ENCODE measurements at places on chromosomes 7 and 10.

GRCh38 chr7:112205343-112206237, 609 bp downstream of the DOCK4 start:
- DNase-seq: peak; percentile 26

- no peak for DNase-seq
Measured at GRCh38 chr7:94803821-94804220, 103.6 kb upstream of the PPP1R9A start.

GRCh38 chr7:81744389-81744788, 25.5 kb downstream of the HGF start:
- DNase-seq: no peak

DNA sequence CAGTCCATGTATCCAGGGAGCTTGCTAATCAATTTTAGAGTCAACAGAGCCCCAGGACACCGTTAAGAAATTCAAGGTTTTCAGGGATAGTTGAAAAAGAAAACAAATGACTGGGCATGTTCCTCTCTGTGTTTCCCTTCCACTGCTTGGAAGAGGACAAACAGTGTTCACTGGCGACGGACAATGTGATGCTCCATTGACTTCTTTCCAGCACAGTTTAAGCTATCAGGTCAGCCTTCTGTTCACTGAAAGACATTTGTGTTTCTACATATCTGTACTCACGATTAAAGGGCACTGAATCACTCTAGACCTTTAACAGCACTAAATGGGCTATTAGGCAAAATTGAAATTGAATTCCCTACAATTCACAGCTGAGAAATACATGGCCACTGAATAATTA, 123.6 kb downstream of the RNLS start:
- DNase-seq: no peak

- no peak for DNase-seq
Measured at GRCh38 chr10:48720611-48721010, 35.9 kb downstream of the WDFY4 start.

GRCh38 chr10:114402871-114403540, 1.3 kb downstream of the AFAP1L2 start:
- DNase-seq: no peak

DNA sequence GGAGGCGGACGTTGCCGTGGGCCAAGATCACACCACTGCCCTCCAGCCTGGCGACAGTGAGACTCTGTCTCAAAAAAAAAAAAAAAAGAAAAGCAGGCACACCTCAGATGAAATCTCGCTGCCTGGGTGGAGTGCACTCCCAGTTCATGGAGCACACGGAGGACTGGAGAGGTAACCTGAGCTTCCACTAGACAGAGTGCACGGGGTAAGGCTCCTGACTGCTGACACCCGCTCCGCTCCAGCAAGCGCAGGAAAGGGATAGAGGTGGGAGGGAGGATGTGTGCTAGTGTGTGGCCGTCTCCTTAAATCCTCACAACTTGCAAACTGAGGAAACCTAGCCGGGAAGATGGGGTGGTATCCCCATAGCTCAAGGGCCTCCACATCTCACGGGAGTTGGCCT, 50.8 kb downstream of the FAM53B start:
- DNase-seq: no peak

- no peak for DNase-seq
Measured at GRCh38 chr7:106064771-106065574, 47.1 kb downstream of the SYPL1 start.

- DNase-seq: no peak
Measured at GRCh38 chr10:87961314-87961713, 97.9 kb downstream of the PTEN start.

DNA sequence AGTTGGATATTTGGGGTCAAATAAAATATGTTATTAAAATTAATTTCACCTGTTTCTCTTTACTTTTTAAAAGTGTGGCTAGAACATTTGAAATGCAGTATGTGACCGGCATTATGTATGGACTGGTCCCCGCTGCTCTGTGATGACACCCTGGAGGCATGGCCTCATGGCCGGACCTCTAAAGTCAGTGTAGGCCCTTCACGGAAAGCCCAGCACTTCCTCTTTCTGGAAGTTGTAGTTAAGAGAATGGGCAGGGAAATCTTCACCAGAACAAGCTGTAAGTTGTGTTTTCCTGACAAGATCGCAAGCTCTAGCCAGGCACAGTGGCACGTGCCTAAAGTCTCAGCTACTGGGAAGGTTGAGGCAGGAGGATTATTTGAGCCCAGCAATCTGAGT, 38.3 kb upstream of the SRGN start:
- DNase-seq: no peak

DNA sequence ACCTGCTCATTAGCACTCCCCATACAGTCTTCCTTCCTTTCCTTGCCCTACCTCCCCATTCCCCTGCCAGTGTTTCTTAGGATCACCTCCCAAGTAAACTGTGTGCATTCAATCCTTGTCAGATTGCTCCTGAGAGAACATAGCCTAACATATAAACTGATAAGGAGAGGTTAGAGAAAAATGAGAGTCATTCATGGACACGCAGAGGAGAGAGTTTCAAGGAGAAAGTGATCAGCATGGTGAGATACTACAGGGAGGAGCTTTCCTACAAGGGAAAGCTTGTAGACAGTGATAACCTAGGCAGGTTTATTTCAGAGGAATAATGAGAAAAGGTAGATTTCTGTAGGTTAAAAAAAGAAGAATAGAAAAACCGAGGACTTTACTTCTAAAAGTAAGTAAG, 2.8 kb upstream of the ZC3HAV1L start:
- DNase-seq: no peak

DNA sequence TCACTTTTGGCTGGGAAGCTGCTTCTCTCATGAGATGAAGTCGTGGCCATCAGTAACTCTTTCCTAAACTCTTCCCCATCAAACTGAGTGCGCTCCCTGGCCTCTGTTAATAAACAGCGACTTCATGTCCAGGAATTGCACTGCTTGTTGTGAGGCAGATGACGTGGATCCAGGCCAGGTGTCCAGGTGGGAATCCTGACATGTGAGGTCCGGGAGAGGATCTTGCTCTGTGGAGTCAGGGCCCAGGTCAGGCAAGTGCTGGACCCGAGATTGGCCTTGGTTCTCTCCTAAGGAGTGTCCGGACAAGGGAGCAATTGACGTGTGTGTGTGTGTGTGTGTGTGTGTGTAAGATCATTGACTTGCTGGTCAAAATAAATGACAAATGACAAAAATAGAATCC, 362.7 kb downstream of the GLRX3 start:
- no peak for DNase-seq

DNA sequence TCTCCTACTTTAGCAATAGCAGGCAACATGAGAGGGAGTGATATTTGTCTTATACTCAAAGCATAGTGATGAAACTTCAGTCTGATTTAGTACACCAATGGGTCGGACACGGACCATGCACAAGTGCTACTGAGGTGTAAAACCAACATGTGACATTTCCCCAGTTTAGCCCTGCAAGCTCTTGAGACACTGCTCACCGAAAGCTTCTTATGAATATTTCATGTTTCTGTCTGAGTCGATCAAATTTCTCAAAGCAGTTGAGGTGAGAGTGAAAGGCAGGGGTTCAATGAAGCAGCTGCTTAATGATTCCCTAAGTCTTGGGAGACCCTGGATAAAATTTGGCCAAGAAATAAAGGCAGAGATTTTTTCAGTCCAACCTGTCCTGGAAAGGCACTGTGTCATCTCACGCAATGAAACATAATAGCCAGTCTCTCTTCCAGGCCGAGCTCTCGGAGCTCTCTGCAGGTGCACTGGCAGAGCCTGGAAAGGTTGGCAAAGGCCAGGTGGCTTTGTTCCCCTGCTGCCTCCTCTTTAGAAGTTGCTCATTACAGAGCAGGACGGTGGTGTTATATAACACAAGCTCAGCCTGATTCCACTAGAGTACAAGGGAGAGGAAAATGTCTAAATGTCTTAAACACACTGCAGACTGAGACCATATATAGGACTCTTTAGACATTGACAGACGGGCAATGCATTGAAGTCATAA, 33.9 kb upstream of the XPNPEP1 start:
- no peak for DNase-seq

DNA sequence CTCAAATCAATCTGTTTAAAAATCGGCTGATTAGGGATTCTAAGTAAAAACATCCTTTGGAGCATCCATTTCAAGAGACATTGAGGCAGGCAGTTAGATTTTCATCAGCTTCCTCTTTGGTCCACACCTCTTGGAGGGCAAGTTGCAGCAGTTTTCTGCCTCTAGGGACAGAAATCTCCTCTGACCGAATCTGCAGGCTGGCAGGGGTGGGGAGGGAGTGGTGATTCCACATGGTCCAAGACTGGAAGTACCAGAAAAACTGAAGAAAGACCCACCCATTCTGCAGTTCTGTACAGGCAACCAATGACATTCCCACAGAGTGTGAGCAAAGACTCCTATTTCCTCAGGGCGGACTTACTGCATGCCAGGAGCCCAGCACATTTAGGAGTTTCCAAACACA, 29.0 kb downstream of the FGFBP3 start:
- no peak for DNase-seq

DNA sequence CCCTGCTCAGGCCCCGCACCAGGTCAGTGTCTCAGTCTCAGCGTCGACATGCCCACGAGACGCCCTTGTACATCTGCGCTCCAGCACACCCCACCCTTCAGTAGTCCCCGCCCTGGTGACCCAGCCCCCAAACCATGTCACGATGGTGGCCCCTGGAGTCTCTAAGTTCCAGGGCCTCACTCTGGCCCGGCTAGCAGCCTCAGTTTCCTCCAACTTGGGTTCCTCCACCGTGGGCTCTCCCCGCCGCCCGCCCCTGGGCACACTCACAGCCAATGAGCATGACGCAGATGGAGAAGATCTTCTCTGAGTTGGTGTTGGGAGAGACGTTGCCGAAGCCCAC, 27.0 kb downstream of the KCNH2 start:
- DNase-seq: no peak

DNA sequence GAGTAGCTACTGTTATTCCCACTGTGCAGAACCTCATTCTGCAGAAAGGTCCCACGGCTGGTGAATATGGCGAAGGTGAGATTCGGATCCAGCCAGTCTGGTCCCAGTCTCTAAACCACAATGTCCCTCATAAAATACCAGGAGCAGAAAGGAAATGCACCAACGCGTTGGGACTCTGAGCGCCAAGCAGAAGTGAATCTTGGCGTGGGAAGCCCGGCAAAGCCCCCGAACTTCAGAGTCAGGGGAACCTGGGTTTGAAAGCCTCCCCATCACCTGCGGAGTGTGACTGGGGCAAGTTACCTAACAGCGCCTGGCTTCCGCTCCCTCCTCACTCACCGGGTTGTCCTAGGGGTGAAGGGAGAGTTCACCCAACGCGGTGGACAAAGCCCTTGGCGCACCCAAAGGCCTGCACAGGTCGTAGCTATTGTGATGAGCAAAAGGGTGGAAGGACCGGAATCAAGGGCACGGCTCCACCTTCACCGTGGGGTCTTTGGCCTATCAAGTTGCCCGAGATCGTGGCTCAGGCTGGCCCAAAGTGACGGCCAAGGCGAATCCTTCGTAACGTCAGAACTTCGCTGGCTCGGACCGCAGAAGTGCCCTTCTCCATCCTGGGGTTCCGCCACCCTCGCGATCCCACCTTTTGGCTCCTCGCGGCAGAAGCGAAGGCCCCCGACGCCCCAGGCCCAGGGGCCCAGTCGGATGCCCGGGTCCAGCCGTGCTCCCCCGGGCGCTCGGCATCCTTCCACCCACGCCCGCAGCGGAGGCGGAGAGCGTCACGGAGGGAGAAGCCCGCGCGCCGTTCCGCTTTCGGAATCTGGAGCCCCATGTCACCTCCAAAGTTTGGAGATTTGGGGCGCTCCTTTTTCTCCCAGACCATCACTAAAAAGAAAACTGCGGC, 811 bp downstream of the RGS10 start:
- DNase-seq: peak; percentile 47

DNA sequence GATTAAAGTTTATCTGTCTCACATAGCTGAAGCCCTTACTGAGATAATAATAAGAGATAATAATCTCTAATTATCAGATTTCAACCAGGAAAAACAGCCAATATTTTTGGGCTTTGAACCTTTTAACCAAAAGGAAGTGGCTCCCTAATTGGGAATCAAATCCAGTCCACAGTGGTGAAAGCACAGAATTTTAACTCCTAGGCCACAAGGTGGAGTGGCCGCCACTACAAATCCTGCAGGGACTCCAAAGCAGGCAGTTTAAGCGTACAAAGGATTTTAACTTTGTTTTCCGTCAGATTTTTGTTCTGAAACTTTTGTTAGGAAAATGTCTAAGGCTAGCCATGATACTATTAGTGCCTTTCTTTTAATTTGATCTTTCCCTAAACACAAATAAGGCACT, 99.6 kb upstream of the CCNY start:
- no peak for DNase-seq

DNA sequence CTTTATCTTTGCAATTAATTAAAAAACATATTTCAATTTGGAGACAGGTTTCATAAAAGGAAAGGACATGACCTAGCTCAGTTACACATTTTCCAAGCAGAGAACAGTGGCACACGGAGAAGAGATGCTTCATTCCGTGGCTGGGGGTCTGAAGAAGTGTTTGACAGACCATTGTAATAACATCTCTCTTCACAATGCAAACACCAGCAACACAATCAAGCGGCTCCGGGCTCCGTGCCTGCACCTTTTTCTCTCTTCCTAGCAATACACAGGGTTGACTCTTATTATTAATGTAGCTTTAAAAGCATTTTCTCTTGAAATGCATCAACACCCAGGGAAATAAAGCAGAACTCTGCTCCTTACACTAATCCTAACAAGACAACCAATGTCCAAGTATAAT, 261.0 kb upstream of the AOAH start:
- no peak for DNase-seq

DNA sequence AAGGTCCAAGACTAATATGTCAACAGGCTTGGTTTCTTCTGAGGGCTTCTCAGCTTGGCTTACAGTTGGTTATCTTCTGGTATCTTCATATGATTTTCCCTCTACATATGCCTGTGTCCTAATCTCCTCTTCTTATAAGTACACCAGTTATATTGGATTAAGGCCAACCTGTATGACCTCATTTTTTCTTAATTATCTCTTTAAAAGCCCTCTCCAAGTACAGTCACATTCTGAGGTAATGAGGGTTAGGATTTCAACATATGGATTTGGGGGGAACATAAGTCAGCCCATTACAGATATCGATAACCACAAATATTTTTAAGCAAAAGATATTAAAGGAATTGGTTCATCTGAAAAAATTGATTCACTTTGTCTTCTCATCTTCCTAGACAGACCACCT, 49.2 kb downstream of the IQUB start:
- no peak for DNase-seq

DNA sequence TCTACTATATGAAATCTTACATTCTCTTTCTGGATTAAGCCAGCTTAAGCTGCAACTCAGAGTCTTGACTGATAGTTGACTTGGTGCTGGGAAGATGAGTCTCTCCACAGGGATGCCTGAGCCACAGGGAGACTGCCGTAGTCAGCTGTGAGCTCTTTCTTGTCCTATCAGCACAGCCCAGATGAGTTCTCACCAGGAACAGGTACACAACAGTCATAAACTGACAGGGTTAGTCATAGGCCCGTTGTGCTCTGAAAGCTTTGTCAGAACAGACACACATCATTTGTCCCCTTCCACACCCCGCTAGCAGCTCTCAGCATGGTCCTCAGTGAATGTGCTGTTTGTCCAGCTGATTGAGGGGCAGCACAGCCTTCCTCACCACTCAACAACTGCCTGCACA, 221.6 kb downstream of the RPS24 start:
- DNase-seq: peak; percentile 8

GRCh38 chr10:103472005-103472404, 7.0 kb downstream of the CALHM3 start:
- no peak for DNase-seq
